ENCODE measurements at places on chromosomes 2 and 18.

- no peak for DNase-seq
Measured at GRCh38 chr2:54318821-54319220, 62.8 kb upstream of the TSPYL6 start.

DNA sequence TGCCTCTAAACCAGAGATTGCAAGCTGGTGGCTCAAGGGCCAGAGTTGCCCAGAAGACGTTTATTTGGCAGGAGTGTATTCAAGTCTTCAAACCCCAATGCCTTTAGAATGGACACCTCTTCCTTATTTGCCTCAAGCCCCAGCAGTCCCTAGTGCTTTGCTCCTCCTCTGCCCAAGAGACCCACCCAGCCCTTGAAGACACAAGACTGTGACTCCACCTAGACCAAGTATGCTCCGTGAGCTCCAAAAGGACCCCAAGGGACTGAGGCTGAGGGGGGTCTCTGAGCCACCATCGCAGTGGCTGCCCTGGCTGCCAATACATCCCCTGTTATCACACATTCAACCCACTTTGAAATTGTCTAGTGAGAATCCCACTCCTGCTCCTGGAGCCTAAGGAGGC, 99.3 kb downstream of the COL6A3 start:
- no peak for DNase-seq

DNA sequence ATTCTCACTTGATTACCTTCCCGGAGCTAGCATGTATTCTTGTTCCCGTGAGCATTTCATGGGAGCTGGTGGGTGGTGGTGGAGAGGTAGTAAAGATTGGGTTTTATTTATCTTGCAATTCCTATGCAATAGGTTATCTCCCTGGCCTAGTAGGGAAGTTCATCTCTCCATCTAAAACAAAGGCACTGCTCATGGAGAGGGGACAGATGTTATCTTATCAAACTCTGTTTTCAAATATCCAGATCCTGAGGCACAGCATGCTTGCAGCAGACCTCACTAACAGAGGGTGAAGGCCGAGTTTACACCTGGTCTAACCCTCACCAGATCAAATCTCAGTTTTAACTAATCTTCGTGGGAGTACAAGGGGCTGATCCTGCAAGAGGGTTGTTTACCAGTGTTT, 98.9 kb downstream of the CYRIA start:
- DNase-seq, result no peak

DNA sequence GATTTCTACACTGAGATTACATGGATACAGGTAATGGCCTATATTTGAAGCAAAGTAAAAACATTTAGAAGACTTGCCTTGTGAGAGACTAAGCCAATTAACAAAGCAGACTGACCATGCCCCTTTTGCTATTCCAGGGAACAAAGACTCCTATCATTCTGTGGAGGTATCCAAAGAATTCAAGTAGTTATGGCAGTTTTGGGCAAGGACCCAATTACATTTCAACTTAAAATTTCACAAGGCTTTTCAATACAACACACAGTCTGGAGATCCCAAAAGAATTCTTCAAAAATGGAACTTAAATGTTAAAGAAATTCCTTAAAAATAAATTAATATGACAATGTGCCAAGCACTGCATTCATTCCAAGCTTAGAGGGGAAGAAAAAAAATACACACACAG, 109.2 kb upstream of the CHRNA1 start:
- no peak for DNase-seq

GRCh38 chr2:75608684-75609333, 37.8 kb upstream of the MRPL19 start:
- DNase-seq, result peak; percentile 57

- DNase-seq, result no peak
Measured at GRCh38 chr2:206572725-206573124, 69.6 kb upstream of the FAM237A start.

GRCh38 chr2:158779621-158780020, 15.5 kb upstream of the DAPL1 start:
- no peak for DNase-seq

- DNase-seq, result no peak
Measured at GRCh38 chr2:181152701-181153100, 172.3 kb downstream of the UBE2E3 start.

GRCh38 chr2:126797622-126798275, 100.9 kb upstream of the TEX51 start:
- no peak for DNase-seq

DNA sequence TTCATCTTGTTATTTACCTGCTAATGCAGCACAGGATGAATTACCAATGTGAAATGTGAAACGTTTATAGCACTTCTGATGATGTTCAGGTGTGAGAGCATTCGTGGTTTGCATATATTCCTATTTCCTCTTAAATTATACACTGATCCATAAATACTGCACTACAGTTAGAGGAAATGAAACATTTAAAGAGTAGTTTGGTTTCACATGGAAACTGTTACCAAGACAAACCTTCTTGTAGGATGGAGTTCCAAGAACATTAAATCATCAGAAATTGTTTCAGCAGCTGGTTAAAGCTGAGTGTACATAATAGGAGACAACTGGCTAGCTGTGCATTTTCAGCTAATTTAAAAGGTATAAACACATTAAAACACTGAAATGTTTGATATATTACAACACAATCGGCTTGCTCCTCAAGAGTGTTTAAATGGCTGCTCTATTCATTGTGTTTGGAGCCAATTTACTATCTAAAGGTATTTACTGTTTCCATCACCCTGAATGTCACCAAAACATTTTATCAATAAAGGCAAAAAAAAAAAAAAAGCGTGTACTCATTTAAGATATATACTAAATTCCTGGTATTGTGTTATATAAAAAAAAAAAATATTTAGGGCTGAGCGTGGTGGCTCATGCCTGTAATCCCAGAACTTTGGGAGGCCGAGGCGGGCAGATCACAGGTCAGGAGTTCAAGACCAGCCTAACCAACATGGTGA, 100.6 kb downstream of the DYM start:
- DNase-seq, result peak; percentile 42

- DNase-seq, result no peak
Measured at GRCh38 chr2:37764739-37765138, 93.3 kb upstream of the CDC42EP3 start.

GRCh38 chr2:219104107-219105035, 43.6 kb upstream of the IHH start:
- DNase-seq, result peak; percentile 54
